ENCODE measurements at places on chromosomes 7 and 10. TPM values are rescaled to one million over a fixed set of nuclear protein-coding genes. Genes with fewer than 3 reads are reported as not detected.

Gene CLRN3
- not detected for total RNA-seq

Gene C7orf33
- total RNA-seq: not detected

DNA sequence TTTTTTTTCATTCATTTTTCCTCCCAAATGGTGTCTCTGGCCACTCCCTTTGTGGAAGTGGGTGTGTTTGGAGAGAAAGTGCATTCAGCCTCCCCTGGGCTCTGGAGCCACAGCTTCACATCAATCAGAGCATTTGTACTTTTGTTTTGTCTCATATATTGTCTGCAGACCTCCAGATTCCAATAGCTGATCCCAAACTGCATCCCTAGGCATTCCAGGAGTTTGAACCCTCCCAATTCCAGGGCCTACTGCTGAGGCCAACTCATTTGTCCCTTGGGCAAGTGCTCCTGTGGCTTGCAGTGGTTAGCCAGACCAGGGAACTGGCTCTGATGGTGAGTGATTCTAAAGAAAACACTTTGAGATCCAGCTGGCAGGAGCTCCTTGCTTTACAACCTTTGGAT lies 163.3 kb downstream of the IPMK start:
- no peak for DNase-seq

Gene HYAL4
- not detected for total RNA-seq

Gene FAM25A
- not detected for total RNA-seq

- DNase-seq: no peak
Observed at GRCh38 chr7:17041324-17041723, 159.5 kb upstream of the AGR3 start.

Gene STAMBPL1
- 10.0 TPM for total RNA-seq

Gene HOXA9
- not detected for total RNA-seq

DNA sequence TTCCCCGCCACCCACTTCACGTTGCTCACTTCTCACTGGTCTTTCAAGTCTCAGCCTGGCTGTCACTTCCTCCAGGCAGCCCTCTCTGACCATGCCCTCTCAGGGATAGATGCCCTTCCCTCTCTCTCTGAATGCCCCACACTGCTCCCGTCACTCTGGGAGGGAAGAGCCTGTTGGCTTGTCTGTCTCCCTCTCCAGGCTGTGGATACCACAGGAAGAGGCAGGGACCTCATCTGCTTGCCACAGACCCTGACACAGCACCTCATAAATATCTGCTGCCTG lies 93.1 kb downstream of the OAT start:
- DNase-seq: no peak

Gene DKK1
- total RNA-seq: 0.78 TPM

DNA sequence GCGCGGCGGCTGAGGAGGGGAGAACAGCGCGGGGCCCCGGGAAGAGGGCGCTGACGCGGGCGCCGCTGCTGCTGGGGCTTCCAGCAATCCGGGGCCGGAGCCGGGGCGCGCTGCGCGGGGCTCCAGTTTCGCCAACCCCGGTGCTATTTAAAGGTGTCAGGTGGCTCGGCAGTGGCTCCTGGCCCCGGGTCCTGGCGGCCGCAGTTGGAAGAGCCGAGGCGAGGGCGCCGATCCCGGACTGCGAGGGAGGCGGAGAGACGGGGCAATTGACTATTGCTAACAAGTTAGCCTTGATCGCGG lies 347 bp downstream of the LBX1 start:
- DNase-seq: no peak

Gene C10orf53
- not detected for total RNA-seq

Gene ABCB1
- total RNA-seq: 10.6 TPM

Gene INPP5A
- total RNA-seq: 120 TPM

- DNase-seq: no peak
Observed at GRCh38 chr10:85888004-85888403, 478.6 kb downstream of the GRID1 start.

- DNase-seq: no peak
Observed at GRCh38 chr7:40419806-40420205, 285.0 kb downstream of the SUGCT start.

DNA sequence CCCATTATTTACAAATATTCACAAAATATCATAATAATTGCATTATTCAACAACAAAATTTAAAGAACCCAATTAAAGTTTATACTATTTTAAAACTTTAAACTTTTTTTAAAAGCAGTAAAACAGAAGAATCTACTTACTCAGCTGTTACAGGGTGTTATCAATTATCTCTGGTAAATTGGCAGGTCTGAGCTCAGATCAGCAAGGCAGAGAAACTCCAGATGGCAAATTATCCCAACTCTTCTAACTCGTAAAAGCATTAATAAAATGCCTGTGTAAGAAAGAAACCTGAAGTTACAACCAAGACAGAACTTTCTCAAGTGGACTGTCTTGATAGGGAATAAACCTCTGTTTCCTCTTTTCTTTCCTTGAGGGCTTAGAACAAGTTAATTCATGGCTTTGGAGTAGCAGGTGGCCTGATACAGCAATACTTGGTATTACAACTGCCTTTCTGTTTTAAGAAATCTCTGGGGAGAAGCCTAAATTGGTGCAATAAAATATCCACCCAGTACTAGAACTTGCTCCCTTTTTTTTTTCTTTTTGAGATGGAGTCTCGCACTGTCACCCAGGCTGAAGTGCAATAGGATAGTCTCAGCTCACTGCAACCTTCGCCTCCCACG lies 275.3 kb upstream of the MKLN1 start:
- no peak for DNase-seq

- DNase-seq: no peak
Observed at GRCh38 chr7:127983804-127984332, 47.4 kb downstream of the LRRC4 start.

GRCh38 chr7:12137283-12137682 lies 73.8 kb upstream of the TMEM106B start:
- DNase-seq: no peak

DNA sequence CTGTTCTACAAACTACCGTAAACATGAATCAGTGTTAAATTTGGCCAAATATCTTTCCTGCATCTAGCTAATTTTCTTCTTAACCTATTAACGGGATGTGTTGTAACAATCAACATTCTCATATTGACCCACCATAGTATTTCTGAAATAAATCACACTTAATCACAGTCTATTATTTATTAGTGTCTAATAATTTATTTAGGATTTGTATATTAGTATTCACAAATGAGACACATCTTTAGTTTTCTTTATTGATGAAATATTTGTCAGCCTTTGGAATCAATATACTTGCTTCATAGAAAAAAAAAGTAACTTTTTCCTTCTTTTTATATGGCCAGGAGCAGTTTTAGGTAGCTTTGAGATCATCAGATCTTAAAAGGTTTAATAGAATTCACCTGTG lies 4.6 kb downstream of the GIMAP7 start:
- DNase-seq: no peak

Gene MAGI2
- 18.3 TPM for total RNA-seq

Gene STAG3
- 0.56 TPM for total RNA-seq

Gene CAMK1D
- total RNA-seq: 8.7 TPM

DNA sequence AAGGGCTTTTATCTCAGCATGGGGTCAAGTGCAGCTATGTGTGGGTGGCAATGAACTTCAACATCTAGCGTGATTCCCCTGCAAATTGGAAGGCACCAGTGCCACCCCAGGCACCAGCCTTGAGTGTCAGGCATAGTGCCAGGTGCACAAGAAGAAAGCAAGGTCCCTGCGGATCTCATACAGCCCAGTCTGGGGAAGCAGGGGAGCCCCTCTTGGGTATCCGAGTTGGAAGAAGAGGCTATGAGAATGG lies 269.0 kb downstream of the RPS24 start:
- no peak for DNase-seq

DNA sequence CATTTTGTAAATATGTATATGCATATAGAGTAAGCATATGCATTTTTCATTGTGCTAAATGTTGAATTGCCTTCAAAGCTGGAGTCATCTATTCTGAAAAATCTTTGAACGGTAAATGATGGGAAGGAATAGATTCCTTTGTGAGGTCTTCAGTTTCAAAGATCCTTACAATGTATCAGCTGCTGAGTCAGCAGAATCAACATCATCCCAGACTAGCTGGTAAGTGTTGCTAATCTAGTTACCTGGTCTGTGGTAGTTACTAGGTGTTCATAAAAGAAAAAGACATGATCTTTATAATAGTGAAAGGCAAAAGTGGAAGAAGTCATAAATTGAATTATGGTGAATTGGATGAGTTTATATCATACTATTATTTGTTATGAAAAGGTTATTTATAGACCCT lies 10.6 kb upstream of the STAM start:
- no peak for DNase-seq

Gene POLR3A
- 12.3 TPM for total RNA-seq

DNA sequence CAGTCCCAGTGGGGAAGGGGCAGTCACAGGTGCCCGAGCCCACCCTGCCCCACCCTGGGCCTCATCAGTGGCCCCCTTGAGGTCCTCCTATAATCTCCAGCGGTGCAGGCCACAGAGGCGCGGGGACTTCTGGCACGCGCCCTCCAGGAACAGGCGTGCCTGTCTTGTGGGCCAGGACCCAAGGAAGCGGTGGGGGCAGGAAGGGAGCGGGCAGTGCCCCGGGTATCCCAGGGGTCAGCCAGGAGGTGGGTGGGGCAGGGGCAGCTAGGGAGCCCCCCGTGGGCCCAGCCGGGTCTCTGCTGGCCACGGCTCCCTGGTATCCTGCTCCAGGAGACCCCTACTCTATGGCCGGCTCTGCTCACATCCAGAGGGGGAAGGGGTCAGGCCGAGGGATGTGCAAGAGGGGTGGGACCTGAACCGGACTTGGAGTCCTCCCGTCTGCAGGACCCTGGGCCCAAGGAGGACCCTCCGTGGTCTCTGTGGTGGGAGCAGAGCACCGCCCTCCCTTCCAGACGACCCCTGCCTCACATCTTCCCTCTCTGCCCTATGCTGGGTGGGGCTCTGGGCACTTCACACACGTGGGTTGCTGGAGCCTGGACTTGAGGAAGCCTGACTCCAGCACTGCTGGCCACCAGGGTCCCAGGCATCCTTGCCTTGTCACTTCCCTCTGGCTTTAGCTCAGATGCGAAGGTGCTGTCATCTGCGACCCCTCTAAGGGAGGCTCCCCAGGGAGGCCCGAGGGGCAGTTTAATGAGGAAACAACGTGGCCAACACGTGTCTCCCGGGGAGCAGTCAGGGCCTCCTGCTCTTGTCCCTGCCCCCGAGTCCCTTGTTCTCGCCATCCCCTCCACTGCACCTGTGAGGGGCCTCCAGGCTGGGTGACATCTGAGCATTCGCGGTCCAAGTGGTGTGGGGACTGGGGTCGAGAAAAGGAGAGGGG lies 18.3 kb upstream of the GRIFIN start:
- DNase-seq: no peak

DNA sequence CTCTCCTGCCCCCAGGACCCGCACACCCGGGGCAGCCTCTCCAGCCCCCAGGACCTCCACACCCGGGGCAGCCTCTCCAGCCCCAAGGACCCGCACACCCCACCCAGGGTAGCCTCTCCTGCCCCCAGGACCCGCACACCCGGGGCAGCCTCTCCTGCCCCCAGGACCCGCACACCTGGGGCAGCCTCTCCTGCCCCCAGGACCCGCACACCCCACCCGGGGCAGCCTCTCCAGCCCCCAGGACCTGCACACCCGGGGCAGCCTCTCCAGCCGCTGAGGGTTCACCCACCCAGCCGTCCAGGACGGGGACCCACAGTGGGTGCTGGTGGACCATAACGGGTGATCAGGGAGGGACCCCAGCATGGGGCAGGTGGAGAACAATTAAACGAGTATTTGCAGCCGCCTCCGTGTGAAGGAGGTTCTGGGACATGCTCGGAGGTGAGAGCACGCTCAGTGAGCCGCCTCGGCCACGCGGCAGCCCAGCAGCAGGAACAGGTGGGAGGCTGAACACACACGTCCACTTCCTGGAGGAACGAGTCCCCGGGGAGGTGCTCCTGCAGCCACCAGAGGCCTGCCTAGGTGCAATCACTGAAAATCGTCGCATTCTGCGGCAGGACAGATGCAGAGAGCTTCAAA lies 107.9 kb downstream of the PDGFA start:
- DNase-seq: no peak

DNA sequence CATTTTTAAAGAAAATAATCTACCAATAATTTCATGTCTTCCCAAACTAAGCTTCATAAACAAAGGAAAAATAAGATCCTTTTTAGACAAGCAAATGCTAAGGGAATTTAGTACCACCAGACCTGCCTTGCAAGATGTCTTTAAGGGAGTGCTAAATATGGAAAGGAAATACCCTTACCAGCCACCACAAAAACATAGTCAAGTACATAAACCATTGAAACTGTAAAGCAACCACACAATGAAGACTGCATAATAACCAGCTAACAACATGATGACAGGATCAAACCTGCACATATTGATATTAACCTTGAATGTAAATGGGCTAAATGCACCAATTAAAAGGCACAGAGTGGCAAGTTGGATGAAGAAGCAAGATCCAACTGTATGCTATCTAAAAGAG lies 586.5 kb upstream of the NRG3 start:
- DNase-seq: no peak

Gene HMX2
- total RNA-seq: not detected

DNA sequence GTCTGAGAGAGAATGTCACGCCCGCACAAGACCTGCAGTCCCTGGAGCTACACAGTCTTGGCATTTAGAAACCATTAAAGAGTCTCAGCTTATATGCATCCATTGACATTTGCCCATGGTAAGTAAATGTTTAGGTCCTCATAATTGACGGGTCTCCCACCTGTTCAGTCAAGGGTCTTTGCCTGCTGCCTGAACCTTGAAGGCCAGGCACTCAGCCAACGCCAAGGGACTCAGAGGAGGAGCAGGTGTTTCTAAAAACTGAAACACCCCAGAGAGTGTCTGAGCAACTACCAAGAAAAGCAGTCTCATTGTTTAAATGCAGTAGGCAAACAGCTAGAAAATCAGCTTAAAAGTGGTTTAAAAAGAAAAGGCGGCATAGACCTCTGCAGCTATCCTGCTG lies 264.7 kb upstream of the AKR1E2 start:
- DNase-seq: no peak

DNA sequence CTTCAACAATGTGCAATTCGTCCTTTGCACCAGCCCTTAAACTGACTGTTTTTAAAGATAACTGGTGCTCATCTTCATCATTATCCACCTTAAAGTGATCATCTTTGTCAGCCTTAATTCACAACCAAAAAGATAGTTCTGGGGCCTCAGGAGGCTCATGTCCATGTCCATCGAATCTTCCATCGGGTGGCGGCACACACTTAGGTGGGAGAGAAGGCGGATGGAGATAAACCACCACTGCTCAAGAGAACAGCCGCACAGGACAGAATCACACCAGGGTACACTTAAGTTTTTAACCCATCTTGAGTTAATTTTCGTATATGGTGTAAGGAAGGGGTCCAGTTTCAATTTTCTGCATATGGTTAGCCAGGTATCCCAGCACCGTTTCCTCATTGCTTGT lies 24.8 kb downstream of the OIT3 start:
- no peak for DNase-seq

Gene ADAM12
- 2.2 TPM for total RNA-seq

Gene SUN3
- total RNA-seq: not detected

Gene C10orf105
- 0.14 TPM for total RNA-seq

DNA sequence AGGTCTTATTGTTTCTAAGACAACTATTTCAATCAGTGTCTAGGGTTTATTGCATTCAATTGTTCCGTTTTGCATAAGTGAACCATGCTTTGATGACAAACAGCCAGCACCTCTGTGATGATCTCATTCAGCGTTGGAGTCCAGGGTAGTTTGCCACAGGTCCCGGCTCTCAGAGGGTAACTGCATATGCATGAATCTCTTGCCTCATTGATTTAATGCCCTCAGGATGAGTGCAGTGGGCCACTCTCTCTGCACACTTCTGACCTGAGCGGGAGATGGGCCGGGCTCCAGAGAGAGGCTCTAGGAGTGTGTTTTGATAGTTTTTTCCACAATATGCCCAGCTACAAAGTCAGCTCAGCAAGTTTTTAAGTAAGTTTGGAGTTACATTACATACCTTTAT lies 83.9 kb downstream of the HECW1 start:
- DNase-seq: no peak

All from thoracic aorta (tissue), 2 donors.